ENCODE measurements at places on chromosomes 6 and 20.

GRCh38 chr6:21893793-21894192 lies 300.2 kb downstream of the SOX4 start:
- no peak for DNase-seq

DNA sequence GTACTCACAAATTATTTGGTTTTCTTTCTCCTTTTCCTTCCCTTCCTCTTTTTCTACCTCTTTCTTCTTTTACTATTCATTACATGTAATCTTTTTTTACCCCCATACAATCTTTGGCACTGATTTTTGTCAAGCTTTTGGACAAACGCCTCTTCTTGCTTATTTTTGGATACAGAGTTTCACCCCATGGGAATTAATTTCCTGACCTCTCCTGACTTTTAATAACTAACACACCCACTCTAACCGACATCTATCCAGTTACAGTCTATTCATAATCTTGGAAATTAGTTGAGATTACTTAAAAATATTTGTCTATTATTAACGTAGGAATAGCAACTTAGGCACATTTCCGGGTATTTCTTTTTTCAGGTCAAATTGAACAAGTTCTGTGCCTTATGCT lies 101.2 kb downstream of the HDGFL1 start:
- no peak for DNase-seq

DNA sequence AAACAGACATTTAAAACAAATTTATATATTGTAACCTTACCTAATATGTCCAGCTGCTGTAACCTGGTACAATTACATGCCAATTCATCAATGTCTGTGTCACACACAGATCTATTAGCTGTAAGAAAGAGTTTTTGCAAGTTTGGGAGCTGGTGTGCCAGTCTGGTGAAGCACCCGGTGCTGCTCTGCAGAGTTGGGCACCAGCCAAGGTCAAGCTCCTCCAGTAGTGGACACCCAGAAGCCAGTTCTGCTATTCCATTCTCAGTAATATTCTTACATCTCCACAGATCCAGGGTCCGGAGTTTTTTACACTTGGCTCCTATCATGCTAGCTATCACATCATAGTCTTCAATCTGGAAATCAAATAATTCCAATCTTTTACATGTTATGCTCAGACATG lies 41.0 kb downstream of the POU3F2 start:
- DNase-seq, result no peak

DNA sequence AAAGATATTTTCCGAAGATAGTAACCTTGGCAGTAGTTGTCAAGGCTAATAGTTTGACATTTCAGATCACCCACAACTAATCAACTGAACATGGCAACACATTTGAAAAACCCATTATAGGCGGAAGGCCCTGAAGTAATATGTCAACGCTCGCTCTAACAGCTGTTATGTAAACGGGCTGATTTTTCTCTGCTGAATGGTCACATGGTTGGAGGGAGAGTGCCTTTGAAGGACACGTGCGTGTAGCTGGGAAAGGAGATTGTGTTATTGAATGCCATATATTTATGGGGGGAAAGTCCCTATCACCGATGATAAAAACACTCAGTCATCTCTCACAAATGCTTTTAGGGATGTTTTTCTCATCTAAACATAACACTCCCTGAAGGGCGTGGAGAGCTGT lies 160.0 kb upstream of the RALGAPA2 start:
- no peak for DNase-seq

DNA sequence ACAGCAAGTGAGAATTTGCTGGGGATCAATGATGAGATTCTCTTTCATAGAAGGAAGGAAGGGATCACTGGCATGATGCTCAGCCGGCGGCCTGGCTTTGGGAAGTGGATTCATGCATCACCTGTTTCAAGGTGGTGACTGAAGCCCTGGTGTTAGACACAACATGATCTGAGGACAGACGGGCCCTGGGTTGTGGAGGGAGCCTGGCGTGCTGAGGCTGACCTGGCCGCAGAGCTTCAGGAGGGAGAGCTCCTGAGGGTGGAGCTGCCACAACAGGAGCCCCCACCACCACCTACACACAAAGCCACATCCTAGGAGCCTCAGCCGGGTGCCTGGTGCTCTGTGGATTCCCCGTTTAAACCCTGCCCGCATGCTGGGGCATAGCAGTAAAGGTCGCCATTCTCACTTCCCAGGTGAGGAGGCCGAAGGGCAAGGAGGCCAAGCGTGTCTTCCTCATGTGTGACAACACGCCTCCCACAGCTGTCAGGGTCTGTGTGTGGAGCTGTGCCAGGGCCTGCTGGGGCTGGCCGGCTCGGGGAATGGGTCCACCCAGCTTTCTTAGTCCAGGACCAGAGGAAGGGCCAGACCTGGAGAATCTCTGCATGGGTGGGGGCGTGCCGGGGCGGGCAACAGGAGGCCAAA lies 107.0 kb downstream of the ERMARD start:
- DNase-seq, result no peak

DNA sequence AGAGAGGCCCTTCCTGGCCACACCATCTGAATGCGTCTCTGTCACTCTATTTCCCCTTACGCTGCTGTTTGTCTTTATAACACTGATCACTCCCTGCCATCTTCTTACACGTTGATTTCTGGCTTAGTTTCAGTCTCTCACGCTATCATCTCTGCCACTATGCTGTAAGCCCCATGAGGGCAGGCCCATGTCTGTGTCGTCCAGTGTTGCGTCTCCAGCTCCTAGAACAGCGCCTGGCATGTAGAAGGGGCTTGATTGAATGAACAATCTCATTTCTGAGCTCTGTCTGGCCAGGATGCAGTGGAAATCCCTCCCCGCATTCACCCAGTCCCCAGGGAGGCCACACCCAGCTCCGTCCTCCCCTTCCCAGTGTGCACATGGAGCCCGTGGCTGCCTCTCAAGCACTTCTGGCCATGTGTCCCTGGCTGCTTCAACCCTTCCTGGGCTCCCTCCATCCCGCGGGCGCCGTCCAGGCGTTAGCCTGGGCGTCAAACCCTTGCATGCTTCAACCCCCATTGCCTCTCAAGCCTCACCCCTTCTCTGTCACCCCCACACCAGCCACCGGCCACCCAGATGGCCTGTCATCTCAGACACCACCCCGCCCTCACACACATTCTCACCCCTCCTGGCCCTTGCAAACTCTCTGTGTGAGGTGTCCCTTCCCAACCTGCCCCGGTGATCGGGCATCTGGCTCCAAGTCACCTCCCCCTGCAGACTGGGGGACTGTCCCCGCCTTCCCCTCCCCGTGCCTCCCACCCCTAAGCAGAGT lies 71.1 kb downstream of the SRC start:
- no peak for DNase-seq

DNA sequence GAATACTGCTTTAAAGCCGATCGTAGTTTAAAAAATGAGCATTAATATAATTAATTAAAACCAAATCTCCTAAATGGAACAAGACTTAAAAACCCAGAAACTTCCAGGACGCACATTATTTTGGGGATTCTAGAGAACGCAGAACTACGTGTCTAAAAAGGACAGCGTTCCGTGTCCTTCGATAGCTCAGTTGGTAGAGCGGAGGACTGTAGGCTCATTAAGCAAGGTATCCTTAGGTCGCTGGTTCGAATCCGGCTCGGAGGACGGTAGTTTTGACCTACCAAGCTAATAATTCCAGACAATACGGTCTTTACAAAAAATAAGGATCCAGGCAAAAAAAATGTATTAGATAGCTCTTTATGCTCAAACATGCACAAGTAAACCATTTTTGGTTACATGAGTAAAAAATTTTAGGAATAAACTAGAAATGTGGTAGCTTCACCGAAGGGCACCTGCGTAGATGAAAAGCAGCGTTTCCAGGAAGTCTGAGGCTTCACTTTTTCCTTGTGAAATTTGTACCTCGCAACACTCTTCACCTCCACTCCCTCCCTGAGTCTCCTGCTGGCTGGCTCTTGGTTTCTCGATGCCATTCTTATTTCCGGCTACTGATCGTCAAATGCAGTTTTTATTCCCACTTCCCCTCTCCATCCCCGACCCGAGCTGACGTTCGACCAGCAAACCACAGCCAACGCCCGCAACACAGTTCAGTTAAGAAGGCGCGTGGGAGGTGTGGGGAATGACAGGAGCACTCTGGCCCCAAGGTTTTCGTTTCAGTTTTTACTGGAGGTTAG lies 19.6 kb upstream of the ABT1 start:
- no peak for DNase-seq

DNA sequence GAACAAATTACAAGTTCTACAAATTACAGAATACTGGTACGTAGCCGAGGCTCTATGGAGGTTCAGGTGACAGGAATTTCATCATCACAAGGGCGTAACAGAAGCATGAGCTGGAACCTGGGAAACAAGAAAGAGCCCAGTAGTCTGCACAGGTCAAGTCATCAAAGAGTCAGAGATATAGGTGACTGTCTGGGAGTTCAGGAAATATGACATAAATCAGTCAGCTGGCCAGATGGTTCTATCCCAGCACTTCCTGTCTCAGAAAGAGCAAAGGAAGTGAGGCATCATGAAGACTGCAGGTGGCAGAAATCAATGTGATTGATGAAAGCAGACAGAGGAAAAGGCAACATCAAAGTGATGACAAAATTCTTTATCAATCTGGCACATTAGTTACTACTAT lies 23.3 kb downstream of the MYCT1 start:
- DNase-seq, result no peak

DNA sequence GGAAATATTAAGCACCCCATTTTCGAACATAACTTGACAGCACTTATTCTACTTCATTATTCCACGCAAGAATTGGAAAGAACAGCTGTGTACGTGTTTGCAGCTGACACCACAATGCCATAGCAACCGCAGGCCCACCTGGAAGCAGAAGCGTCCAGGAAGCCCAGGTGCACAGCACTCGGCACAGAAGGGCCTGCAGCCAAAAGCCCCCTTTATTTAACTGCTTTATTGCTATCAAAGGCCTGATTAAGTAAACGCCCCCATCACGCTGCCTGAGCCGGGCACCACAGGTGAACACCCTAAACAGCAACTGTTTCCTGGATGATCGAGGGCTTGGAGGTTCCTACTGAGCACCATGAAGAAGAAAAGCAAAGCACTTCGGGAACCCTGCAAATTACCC lies 6.3 kb downstream of the TAF4 start:
- no peak for DNase-seq

DNA sequence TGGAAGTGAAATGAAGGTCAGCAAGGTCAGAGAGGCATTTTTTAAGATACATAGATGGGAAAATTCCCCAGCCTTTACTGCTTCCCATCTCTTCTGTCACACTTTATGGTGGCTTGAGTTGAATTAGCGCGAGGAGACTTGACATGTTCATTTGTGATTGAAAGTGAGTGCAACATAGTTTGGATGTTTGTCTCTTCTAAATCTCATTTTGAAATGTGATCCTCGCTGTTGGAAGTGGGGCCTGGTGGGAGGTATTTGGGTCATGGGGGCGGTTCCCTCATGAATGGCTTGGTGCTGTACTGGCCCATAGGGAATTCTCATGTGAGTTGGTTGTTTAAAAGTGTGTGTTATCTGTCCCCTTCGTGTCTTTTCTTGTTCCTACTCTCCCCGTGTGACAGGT lies 237.2 kb downstream of the CDKAL1 start:
- DNase-seq, result no peak

GRCh38 chr20:9794831-9795230 lies 44.0 kb downstream of the PAK5 start:
- DNase-seq, result no peak

GRCh38 chr20:49507741-49508434 lies 25.4 kb upstream of the KCNB1 start:
- DNase-seq, result no peak

DNA sequence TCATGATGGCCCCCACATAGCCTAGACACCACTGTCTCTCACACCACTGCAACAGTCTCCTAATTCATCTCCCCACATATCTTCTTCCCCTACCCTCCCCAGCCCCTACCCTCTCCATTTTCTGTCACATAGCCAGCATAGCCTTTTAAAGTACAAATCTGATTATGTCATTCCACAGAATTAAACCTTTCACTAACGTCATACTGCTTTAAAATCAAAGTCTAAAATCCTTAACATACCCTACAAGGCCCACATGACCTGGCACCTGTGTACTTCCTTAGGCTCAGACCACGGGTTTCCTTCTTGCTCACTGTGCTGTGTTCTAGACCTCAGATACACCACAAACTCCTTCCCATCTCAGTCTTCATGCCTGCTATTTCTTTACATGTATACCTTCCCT lies 5.9 kb downstream of the OSTM1 start:
- no peak for DNase-seq

DNA sequence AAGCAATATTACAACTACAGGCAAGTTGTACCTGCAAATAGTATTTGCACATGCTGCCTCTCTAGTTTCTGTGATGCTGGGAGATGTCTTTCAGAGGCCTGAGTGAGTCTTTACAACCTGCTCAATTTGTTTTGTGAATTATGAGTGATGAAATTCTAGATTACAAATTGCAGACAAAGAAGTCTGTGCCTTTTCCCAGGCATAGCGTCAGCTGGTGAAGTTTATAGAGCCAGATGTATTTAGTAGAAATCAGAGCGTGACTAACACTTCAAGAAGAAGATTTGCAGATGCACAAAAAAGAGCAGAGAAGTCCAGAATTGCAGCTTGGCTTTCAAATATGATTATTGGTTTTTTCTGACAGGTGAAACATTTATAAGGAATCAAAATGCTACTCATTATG lies 289.9 kb downstream of the PLCB1 start:
- DNase-seq, result no peak

- peak; percentile 33 for DNase-seq
These were observed 79.0 kb downstream of the PSMG4 start for GRCh38 chr6:3337521-3338350.

- no peak for DNase-seq
These were observed 5.6 kb upstream of the UQCC2 start for GRCh38 chr6:33716890-33717632.

DNA sequence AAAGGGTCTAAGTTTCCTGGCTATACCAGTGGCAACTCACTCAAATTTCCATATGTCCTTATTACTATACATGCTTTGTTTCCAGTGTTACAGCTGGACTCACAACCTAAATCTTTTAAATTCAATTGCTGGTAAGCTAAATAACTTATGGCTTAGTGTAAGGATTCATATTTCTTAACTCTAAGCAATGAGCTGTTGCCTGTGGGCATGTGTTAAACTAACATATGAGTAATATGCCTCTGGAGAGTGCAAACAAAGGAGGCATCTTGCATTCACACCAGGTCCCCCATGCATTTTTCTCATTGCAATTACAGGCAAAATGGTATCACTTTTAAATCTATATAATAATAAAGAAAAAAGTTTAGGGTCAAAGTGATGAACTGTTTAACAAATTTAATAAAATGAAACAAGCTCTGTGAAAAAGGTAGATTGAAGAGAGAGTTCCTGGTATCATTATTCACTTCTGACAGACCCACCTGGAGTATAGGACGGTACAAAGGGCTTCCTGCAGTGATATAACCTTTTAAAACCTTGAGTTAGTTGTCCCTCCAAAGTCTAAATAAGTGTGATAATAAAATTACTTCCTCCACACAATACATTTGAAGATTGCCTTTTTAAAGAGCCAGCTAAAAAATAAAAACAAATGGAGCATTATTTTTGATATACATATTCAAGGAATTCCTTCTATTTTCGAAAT lies 57.6 kb upstream of the HMGCLL1 start:
- no peak for DNase-seq

GRCh38 chr20:4468114-4468513 lies 253.6 kb upstream of the PRND start:
- no peak for DNase-seq

- peak; percentile 31 for DNase-seq
These were observed 210.8 kb downstream of the ARHGAP18 start for GRCh38 chr6:129498950-129499842.
